ENCODE measurements at places on chromosomes 12 and 14.

GRCh38 chr14:74476607-74477006 lies 16.5 kb downstream of the NPC2 start:
- DNase-seq: no peak

DNA sequence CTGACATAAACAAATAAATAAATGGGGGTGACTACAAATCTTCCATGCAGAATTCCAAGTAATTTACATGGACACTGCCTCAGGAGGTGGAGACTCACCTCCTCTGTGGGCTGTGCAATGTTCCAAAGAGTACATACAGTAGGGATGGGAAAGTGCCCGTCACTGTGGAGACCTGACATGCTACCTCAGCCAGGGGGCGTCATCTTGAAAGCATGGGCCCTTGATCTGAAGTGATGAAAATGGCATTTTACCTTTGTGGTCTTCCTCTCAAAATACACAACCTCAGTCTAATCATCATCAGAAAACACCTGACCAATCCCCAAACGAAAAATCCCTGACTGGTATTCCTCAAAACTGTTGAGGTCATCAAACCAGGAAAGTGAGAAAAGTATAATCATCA lies 48.4 kb downstream of the ANAPC7 start:
- DNase-seq: no peak

DNA sequence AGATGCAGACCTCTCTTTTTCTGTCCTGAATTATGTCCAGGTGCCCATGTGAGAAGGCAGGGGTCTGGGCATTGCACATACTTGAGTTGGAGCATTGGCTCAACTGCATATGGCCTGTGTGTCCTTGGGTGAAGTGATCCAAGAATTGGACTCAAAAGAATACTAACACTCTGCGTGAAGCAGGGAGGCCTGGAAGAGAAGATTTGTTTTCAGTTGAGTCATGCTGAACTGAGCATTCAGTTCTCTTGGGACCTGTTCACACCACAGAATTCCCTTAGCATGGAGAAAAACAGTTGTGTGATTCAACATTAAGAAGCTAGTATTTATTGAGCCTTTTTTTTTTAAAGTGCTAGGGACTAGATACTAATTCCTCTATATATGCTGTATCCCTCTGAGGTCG lies 164.7 kb upstream of the TBX3 start:
- no peak for DNase-seq

- DNase-seq: no peak
These were observed 319.4 kb downstream of the TMEM121 start for GRCh38 chr14:105845725-105846309.

DNA sequence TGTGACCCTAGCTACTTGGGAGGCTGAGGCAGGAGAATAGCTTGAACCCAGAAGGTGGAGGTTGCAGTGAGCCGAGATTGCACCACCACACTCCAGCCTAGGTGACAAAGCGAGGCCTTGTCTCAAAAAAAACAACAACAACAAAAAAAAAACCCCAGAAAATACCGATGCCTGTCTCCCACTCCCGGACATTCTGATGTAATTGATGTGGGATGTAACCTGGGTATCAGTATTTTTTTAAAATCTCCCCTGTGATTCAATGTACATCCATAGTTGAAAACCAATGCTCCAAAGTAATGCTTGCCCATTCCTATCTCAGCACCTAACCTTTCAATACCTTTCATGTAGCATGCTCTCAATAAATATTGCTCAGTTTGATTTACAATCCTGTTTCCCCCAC lies 11.7 kb upstream of the TMED10 start:
- no peak for DNase-seq

- DNase-seq: no peak
These were observed 179.7 kb downstream of the PDZRN4 start for GRCh38 chr12:41367726-41368405.

GRCh38 chr12:132497514-132498405 lies 7.8 kb downstream of the FBRSL1 start:
- DNase-seq: no peak

DNA sequence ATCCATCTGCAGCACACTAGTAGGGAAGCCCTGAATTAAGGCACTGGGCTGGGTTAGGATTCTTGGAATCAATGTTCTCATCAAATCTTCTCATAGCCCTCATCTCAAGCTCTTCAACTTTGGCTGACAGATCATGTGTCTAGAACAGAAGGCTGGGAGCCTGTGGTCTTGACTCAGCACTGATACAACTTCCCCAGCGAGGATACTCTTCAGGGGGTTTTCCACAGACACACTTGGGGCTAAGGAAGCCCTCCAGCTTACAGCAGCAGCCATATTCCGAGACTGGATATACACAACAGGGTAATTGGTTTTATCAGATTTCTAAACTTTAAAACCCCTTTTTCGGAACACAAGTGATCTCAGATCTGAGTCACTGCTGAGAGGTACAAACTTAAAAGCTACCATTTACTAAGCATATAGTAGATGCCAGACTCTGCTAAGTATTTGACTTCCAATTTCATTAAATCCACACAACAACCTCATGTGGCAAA lies 3.5 kb downstream of the FMNL3 start:
- no peak for DNase-seq

GRCh38 chr12:110885152-110885840 lies 35.1 kb downstream of the MYL2 start:
- no peak for DNase-seq

DNA sequence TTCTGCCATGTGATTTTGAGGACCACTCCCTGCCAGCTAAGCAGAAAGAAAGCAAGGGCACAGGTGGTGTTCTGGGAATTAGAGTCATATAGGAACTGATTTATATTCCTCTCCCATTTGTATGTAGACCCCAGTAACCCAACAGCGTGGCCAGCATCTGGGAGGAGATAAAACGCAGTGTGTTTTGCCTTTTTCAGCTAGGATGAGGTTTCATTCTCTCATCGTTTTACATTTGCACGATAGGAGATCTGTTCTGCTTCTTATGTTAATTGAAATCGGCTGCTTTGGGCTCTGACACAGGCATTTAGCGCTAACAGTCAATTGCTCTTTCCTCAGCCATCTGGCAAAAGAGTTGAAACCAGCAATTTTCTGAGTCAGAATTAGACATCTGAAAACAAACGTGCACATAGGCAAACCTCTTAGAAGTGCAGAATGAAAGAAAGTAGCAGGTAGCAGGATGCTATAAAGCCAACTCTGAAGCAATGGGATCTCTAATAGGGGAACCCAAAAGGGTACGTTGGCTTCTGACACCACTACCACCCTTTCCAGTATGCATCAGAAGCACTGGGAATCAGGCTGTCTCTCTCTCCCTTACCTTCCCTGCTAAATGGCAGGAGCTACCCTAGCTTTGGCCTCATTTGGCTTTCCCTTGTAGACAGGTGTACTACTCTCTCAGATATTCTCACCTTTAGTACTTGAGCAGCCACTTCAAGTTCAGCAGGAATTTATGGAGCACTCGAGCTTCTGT lies 219.1 kb downstream of the PHLDA1 start:
- DNase-seq: no peak

- DNase-seq: no peak
These were observed 208.7 kb upstream of the BCL2L14 start for GRCh38 chr12:11861864-11862600.

DNA sequence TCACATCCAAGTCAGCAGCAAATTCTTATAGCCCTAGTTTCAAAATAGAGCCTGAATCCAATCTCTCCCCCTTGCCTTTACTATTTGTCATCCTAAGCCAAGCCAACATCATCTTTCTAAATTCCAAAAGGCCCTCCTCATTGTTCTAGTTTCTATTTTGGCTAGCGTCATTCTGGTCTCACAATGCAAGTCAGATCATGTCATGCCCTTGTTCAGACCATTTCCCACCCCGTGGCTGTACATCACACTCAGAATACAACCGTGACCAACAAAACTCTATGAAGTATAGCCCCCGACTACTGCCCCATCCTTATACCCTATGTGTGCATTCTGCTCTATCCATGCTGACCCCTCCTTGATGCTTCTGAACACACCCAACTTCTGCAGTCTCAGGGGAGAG lies 12.3 kb upstream of the GNG2 start:
- no peak for DNase-seq

DNA sequence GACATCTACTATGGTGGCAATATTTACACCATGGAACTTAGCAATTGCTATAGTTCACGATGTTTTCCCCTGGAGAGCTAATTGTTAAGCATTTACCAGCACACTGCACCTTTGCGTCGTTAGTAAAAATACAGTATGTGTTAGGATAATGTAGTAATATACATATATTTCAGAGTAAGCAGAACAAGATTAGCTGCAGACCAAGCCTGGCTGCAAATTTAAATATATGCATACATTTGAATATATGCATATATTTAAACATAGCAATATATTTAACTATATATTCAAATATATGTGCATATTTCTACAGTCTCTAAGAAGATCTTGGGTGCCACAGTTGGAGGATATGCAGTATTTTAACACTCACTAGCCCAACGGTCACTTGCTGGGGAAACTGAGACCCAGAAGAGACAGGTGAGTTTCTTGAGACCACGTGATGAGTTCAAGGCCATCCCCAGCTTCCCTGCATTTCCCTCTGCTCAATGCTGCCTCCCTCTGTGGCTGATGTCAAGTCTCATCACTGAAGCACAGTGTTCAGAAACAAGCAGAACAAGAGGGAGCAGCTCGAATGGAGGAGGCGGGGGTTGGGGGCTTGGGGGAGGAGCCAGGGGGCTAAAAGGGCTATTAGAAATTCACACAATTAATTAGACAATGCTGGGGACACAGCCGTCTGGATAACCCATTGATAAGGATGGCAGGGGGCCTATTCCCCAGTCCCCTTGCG lies 708.0 kb downstream of the MED13L start:
- no peak for DNase-seq

DNA sequence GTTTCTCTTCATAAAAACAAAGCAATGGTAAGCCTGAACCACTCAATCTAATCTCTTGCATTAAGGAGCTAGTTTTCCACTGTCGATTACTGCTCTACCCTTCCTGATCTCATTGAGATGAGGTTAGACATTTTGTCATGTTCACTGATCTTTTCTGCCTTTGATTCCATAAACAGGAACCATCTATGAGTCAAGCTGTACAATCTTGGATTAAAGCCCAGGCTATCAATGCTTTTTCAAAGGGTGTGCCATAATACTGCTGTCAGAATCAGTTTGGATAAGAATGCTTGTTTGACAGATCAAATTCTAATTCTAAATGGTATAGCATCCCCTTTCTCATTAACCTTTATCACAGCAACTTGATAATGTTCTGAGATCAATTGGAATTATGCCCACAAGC lies 16.1 kb downstream of the GRIP1 start:
- no peak for DNase-seq

DNA sequence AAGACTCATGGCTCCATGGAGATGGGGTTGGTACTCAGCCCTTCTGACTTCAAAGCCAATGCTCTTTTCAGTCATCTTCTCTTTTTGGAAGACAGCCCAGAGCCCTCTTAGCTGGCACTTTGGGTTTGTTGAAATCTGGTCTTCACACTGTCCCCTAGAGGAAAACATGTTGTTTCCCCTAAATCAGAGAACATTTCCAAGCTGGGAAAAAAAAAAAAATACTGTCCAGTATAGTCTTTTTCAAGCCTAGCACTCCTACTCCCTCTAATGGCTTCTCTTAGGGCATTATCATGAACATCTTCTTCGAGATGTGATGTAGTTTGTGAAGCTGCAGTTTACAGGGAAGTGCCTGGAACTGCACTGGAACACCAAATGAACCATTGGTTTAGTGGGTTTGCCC lies 3.0 kb upstream of the ZC3H14 start:
- no peak for DNase-seq

GRCh38 chr14:75040959-75041358 lies 10.3 kb downstream of the MLH3 start:
- DNase-seq: no peak

DNA sequence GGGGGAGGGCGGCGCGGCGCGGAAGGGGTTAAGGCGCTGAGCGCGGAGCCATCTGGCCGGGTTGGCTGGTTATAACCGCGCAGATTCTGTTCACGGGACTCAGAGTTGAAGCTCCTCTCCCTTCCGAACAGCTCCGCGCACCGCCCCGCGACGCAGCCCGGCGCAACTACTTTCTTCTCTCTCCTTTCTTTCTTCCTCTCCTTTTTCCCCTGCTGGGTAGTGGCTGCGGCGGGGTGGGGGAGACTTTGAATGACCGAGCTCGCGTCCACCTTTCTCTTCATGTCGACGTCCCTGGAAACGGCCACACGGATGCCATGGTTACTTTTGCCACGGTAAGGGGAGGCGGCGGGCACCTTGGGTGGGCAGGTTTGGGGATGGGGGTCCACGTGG lies at the start of gene NTF3:
Gene NTF3, plus strand, starts transcription at position 98 of the 390 bp plus-strand sequence. Its CDS starts 217 bp downstream, at position 315.
- DNase-seq: no peak

DNA sequence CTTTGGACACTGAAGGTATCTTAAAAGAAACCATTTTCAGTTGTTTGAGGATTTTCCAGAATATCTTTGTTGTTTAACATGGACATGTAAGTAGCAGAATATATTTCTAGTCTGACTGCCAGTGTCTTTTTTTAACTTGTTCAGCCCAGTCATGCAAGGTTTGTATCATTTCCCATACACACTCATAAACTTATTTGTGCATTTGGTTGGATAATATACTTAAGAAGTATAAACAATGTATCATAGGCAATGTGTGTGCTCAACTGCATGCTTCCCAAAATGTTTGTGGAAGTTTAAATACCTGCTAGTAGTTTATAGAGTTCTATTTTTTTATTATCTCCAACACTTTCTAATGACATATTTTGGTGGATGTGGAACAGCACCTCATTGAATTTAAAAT lies 707.4 kb upstream of the FBXO33 start:
- no peak for DNase-seq

DNA sequence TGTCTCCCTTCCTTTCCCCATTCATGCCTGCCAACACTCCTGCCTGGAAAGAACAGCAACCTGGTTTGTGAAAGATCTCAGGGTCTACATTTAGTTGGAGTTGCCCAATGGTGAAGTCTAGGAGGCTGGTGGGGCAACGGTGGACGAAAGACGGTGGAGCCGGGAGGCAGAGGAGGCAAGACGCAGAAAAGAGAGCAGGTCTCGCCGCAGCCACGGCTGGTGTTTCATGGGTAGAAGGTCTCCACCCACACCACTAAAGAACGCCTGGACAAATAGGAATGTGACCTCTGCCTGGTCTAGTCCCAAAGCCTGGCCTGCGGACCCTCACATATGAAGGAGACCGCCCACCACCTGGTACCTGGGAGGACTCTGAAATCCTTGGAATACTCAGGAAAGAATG lies 185.6 kb downstream of the ALG10 start:
- no peak for DNase-seq

GRCh38 chr12:27277846-27278260 lies 33.8 kb downstream of the STK38L start:
- DNase-seq: no peak

GRCh38 chr12:108772247-108772646 lies 40.9 kb upstream of the CORO1C start:
- DNase-seq: no peak

GRCh38 chr14:58732387-58732786 lies 94.6 kb downstream of the DACT1 start:
- DNase-seq: no peak

GRCh38 chr14:54567639-54568561 lies 972 bp downstream of the SAMD4A start:
- DNase-seq: no peak

GRCh38 chr12:7144414-7145120 lies 14.4 kb downstream of the CLSTN3 start:
- no peak for DNase-seq

Data from NCI-H1436 treated with DMSO at 0.1 percent for 48 hours (cell line).